ENCODE measurements at places on chromosomes 2 and 18.
A peak's percentile ranks its signal among the peaks of the same experiment; 100 is the strongest.

DNA sequence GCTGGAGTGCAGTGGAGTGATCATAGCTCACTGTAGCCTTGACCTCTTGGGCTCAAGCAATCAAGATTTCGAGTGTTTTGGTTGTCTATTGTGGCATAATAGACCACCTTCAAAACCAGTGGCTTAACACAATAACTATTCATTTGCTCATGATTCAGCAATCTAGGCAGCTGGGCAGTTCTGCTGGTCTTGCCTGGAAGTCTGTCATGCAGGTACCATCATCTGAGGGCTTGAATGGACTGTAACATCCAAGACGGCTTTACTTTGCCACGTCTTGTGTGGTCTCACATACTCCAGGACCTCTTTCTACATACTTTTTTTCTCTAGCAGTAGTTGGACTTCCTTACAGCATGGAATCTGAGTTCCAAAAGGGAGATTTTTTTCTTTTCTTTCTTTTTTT is 13.2 kb upstream of the ANKRD29 start:
- no peak for DNase-seq

DNA sequence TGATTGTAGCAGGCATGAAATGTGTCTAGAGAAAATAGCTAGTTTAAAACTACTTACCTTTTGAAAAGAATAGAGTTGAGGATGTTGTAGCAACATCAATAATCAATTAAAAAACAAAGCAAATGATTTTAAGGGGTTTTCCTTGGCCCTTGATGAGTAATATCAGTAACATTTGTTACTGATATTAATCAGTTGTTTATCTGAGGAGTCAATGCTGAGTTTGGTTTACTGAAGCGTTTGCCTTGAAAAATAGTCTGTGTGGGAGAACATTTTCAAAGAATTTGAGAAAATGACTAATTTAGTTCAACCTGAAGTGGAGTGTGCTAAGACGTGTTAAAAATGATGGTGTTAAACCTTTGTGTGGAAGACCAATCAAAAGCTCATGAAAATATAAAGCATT is 9.3 kb downstream of the PTH2R start:
- DNase-seq = no peak

DNA sequence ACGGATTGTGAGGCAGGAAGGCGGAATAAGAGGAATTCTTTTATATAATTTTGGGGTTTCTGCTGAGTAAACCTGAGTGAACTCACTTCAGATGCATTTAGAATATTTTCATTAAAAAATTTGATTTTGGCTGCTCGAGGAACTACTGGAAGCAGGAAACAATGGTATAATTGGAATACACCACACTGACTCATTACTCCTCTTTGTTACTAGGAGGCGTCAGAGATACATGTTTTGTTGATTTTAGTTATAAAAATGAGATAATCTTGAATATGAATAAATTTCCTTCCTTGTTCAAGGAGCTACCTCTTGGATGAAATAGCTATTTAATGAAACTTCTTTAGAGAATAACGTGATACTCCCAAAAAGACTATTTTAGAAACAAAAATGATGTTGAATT is 97.4 kb downstream of the ANKRD36 start:
- DNase-seq = no peak

DNA sequence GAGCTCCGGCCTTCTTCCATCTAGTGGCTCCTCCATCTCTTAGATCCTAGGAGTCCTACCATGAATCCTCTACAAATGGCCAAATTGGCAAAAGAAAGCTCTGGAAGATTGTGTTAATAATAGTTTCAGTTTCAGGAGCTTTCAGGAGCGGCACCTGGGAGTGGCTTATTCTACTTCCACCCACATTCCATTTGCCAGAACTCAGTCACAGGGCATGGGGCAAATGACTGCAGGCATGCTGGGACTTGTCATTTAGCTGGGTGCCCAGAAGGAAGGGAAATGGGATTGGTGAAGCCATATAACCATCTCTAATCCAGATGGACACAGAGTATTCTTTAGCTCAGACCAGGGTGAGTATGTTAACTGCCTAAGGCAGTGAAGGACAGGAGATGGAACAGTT is 3.6 kb upstream of the LRATD1 start:
- DNase-seq = no peak

DNA sequence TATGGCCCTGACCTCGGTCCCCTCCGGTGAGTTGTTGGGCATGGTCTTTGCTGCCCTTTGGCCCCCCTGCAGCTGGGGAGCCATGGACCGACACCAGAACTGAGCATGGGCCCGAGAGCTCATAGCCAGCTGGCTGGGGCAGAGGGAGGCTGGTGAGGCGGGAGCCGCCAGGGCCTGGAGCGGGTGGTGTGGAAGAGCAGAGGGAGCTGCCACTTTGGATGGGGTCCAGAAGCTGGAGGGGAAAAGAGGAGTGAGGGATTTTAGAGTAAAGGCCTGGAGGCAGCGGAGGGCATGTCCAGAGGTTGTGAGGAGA is 16.5 kb upstream of the CNNM3 start:
- no peak for DNase-seq

DNA sequence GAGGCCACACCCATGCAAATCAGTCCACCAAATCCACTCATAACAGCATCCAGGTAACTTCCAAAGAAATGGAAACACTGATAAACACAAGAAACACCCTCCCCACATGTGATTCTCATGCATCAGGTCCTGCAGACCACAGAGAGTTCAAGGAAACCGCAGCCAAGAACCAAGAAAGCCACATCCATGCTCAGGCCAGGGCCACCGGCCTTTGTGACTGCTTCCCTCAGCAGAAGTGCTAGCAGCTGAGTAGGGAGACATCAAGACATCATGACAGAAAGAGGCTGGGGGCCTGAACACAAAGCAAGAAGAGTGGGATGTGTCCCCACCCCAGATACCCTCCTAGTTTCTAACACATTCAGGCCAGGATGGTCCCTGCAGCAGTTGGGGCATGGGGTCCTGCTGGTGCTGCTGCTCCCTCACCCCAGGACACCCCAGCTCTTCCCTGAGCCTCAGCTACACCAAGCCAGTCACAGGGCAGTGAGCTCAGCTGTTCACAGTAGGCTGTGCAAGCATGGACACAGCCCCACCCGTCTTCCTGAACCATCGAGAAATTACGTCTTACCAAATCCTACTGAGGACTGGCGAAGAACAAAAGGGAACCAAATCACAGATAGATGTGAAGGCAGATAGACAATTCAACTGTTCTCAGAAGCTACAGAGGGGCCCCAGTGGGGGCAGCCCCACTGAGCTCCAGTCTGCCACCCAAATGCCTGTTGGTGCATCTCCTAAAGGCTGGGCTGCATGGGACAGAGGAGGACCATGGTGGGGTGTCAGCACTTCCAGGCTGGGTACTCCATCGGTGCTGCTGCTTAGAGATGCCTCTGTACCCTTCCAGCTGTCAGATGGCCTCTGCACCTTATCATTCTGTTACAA is 60.9 kb downstream of the HDAC4 start:
- DNase-seq = peak; percentile 42

DNA sequence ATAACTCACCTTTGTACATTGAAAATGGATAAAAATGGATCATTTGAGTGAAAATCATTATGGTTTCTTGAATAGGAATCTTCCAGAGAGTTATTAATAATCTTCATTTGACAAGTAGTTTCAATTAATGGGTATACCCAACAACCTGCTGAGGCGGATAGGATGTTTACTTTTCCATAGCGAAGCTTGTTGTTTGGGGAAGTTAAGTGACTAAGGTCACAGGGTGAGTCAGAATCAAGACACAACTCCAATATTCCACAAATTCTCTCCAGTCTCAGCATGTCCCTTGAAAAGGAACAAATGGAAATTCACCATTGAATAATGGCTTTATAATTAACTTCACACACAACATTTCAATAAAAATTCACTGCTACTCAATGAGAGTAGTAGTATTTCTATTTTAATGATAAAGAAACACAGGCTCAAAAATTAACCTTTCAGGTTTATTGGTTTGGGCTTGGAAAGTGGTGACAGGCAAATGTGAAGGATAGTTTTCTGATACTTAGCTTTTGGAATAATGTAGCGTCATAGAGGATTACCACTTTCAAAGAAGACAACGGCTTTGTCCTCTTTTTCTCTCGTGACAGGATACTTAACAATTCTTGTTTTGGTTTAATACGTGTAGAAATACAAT is 211.3 kb downstream of the GPD2 start:
- no peak for DNase-seq

Measured in hematopoietic multipotent progenitor cell treated with erythropoietin and hydrocortisone succinate and interleukin-3 and kit ligand, for 6 days (in vitro differentiated cells).